ENCODE measurements at places on chromosomes 4 and X. TPM values are rescaled to one million over a fixed set of nuclear protein-coding genes. Genes with fewer than 3 reads are reported as not detected.

Gene TBC1D9
- 12.7 TPM for total RNA-seq

Gene FOXR2
- total RNA-seq = not detected

DNA sequence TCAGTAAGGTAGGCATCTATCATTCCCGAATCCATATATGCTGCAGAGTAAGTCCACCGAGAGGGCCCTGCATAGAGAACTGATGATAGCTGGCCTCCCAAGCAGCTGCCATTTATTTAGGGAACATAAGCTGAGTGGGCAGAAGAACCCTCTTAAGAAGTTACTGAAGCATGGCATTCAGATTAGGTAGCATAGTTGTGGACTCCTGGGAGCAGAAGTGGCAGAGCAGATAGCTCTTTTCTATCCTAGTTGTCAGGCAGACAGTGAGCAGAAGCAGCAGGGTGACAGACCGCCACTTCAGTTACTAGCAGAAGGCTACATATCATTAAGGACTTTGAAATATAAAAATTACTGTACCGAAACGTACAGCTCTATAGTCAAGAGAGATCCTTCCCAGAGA lies 454.7 kb downstream of the PPP4R3C start:
- DNase-seq = no peak

DNA sequence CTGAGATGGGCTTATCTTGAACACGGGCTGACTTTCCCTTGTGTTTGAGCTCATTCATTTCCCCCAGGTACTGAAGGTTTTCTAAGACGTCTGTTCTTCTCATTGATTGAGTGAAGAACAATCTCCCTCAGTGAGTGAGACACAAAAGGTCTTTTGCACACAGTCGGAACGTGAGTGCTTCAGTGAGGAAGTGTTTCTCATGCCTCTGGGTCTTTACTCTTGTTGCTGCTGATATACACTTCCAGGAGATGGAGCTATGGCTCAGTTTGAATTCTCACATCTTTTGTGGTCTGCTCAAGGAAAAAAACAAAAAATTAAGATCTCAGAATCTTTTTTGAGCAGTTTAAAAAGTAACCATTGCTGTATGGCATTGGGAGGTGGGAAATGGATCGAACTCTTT lies 981.9 kb upstream of the TENM3 start:
- DNase-seq = no peak

GRCh38 chrX:21963731-21964405 lies 23.4 kb downstream of the SMS start:
- no peak for DNase-seq

Gene KLHL4
- 1.0 TPM for total RNA-seq

DNA sequence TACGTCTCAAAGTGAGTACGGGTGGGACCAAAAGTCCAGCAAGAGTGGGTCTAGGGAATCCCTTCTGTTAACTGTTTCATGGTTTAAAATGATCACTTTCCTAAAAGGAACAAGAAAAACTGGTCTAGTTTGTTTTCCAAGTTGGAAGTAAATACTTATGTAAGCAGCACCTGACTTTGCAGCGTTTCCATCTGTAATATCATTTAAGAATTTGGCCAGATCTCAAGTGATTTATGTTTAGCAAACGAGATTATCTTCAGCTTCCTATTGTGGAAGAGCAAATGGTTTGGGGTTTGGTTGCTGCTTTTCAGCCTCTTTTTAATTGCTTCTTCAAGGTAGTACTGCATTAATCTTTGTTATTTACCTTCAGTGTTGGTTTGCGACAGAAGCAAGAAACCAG lies 50.4 kb downstream of the FHIP1A start:
- peak; percentile 54 for DNase-seq

DNA sequence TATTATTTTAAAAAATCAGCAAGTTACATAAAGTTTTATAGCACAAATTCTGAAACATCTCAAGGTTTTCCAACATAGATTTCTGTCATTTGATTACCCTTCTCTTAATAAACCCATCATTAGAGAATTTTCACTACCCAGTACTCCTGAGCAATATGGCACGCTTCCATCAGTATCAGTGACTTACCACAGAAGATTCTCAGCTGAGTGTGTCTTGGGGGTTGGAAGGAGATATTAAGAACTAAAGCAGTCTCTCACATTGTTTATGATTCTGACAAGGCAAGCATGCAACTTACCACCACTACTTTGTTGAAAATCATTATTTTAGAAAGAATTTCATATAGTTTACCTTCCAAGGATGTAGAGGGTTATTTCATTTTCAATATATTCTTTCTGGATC lies 67.7 kb downstream of the INPP4B start:
- no peak for DNase-seq

DNA sequence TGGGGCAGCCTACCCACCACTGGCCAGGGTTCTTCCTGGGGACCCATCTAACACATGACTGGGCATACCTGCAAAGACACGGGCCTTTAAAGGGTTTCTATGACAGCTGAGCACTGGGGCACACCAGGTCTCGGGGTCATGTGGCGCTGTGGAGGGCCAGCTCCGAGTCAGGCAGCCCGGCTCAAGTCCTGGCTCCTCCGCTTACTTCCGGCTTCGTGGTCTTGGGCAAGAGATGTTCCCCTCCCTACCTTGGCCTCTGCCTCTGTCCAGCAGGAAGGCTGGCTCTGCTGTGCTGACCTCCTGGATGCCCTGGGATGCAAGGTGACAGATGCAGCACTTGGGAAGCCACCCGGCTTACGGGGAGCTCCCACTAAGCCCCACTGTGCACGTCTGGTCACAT lies 37.6 kb downstream of the HTRA3 start:
- DNase-seq = no peak

GRCh38 chrX:134734466-134734952 lies 76.2 kb upstream of the PLAC1 start:
- DNase-seq = no peak

- DNase-seq = peak; percentile 44
Measured at GRCh38 chr4:111323496-111323895, 700.6 kb upstream of the PITX2 start.

DNA sequence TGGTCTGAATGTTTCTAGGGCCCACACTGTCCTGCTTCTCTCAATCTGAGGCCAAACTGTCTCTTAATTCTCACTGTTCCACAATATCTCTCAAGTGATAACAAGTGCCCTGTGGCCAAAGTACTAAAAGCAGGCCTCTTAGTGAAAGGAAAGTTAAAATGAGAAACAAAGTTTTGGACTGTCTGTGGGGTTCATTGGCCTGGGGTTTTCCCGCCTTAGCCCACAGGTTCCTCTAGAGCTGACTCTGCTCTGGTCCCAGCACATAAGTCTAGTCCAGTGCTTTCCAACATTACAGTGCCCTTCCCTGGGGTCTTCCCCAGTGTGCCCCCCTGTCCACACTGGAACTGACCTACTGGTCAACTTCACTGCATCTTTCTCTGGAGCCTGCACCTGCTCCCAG lies 6.3 kb downstream of the MAGEB1 start:
- DNase-seq = no peak

GRCh38 chrX:9832811-9833210 lies 46.6 kb downstream of the SHROOM2 start:
- DNase-seq = no peak

Gene CLGN
- 7.9 TPM for total RNA-seq

Gene CPZ
- 27.9 TPM for total RNA-seq

Gene PITX2
- total RNA-seq = 1.7 TPM

- peak; percentile 21 for DNase-seq
Measured at GRCh38 chrX:6024204-6024603, 204.5 kb downstream of the NLGN4X start.

- peak; percentile 88 for DNase-seq
Measured at GRCh38 chr4:128528793-128529553, 241.4 kb upstream of the PGRMC2 start.

DNA sequence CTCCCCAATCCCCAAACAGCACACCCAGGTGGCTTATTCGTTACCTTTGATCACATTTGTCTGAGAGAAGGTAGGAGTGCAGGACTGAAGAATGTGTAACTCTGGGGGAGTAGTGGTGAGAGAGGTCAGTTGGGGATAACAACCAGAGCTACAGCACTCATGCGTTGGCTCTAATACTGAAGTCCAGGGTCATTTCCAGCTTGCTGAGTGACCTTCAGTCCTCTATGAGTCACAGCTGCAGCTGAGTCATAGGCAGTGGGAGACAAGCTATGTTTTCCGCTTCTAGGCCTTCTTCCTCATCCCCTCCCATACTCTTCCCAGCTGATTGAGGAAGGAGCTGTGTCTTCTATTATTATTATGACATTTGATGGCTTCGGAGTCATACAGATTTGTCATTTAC lies 31.6 kb upstream of the CT47C1 start:
- DNase-seq = peak; percentile 82

DNA sequence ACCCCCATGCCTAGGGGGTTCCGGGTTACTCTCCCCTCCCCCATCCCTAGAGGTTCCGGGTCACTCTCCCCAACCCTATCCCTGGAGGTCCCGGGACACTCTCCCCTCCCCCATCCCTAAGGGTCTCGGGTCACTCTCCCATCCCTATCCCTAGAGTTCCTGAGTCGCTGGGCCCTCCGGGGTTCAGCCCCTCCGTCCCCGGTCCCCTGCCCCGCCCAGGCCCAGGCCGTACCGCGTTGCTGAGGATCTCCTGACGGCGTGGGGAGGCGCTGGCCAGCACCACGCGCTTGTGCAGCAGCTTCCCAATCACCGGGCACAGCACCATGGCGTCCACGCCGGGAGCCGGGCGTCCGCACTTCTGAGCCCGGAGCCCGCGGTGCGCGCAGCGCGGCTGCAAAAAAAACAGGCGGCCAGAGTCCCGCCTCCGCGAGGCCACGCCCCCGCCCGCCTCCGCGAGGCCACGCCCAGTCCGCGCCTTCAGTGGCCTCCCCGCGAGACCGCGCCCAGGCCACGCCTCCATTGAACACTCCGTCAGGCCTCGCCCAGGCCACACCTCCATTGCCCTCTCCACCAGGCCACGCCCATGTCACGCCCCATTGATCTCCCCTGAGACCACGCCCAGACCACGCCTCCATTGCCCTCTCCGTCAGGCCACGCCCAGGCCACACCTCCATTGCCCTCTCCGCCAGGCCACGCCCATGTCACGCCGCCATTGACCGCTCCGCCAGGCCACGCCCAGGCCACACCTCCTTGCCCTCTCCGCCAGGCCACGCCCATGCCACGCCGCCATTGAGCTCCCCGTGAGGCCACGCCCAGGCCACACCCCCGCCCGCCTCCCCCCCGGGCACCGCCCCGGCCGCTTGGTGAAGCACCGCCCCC lies at the start of gene ASMTL:
Gene ASMTL (minus strand): TSS at position 394 of the 879 bp plus-strand sequence. CDS start 69 bp downstream, at position 325.
- DNase-seq = peak; percentile 96

- DNase-seq = peak; percentile 9
Measured at GRCh38 chr4:970854-971520, 2.4 kb downstream of the DGKQ start.

- DNase-seq = no peak
Measured at GRCh38 chr4:25919676-25920075, 5.7 kb downstream of the SMIM20 start.

DNA sequence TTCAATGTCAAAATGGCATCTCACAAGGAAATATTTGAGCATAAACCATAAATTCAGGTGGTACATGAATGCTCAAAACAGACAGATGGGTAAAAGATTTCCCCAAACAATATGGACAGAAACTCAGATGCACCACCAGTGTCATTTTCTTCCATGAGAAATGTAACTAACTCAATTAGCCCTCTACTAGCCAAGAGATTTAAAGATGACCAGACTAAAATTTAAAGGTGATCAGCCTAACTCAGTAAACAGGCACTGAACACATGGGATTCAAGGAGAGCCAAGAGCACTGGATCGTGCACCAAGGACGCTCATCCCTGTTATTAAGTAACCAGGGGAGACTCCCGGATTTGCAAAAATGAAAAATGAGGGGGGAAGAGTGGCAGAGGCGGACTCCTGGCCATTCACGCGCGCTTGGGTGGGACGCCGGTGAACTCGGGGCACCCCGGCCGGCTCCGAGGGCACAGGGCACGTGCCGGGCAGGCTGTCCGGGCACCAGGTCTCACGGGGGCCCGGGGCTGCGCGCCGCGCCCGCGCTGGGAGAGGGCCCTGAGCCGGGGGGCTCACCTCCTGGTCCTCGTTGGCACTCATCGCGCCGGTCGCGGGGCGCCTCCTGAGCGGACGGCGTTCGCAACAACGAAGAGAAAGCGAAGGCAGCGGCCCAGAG lies 490 bp downstream of the RWDD4 start:
- DNase-seq = peak; percentile 4

DNA sequence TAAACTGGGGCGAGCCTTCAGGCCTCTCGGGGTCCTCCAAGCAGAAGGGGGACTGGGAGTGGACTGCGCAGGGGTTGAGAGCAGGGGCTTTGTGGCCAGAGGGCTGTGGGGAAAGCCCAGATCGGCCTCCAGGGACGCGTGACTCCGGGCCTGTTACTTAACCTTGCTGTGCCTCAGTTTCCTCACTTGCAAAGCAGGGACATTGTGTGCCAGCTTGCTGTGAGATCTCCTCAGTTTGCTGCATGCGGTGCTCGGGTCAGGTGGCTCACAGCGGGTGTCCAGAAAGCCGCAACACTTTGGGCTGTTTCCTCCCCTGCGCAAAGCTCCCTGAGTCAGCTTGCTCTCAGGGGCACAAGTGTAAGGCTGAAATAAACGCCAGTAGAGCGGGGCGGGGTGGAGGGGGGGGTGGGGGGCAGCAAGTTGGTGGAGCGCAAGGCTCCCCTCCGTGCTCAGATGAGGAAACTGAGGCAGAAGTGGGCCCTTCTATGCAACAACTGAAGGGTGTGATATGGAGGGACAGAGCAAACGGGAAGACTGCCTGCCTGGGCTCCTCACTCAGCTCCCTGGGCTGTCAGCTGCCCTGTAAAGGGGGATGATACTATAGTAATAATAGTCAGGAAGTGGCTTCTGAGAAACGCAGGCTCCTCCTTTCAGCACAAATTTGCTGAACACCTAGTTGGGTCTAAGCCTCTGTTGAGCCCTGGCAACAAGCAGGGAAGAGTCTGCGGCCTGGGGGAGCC lies 101.0 kb downstream of the HMX1 start:
- DNase-seq = no peak

Gene MAMLD1
- total RNA-seq = 2.8 TPM
